ENCODE measurements at places on chromosomes 2 and 18. TPM values are rescaled to one million over a fixed set of nuclear protein-coding genes. Genes with fewer than 3 reads are reported as not detected.
A peak's percentile ranks its signal among the peaks of the same experiment; 100 is the strongest.

DAW1 gene
- total RNA-seq = not detected

CACNB4 gene
- 40.2 TPM for total RNA-seq

CAPN14 gene
- 0.96 TPM for total RNA-seq

DNA sequence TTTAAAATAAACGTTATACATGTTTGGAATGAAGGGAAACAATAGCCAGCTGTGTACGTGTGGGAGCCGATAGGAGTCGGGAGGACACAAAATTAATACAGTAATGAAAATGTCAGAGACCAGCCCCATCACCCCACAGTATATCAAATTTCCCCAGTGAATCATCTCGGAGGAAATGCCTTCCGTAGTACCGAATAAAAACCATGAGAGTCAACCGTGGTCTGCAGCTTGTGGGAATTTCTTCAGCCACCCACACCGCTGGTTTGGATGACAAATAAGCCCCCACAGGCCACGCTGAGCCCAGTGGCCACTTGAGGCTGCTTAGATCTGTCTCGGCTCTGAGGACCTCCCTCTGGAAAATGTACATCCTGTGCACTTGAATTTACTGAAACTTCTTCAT, 133.7 kb downstream of the COL6A3 start:
- peak; percentile 55 for DNase-seq

GRCh38 chr18:23682472-23682871, 6.8 kb upstream of the LAMA3 start:
- no peak for DNase-seq

DNA sequence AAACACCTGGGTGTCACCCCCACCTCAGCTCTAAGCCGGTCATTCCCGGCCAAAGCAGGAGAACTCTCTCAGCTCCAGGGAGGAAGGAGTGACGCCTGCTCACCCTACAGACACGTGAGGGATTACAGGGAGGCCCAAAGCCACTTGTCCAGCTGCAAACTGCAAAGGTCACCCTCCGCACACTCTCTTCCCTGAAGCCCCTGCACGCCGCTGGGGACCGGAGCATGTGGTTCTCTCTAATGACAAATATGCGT, 108.0 kb upstream of the ID2 start:
- no peak for DNase-seq

GRCh38 chr18:44465381-44465841, 215.3 kb upstream of the SETBP1 start:
- DNase-seq = peak; percentile 22

GRCh38 chr2:55232863-55233657, 572 bp downstream of the RPS27A start:
- DNase-seq = peak; percentile 12

DNA sequence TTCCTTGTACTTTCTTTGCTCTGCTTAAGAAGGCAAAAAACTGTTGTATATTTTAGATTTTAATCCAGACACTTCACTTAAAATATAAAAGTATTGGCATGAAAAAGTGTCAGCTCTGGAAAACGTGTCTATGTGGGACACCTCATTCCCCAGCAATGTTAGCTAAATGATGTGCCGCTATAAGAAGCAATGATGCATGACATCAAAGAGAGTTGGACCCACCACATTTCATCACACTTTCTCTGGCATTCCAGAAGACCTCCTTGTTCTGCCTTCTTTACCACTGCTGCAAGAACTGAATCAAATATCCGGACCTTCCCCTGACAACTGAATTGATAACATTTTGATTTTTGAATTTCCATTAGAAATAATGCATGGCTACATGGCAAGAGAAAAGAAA, 242.4 kb upstream of the TANK start:
- no peak for DNase-seq

DNA sequence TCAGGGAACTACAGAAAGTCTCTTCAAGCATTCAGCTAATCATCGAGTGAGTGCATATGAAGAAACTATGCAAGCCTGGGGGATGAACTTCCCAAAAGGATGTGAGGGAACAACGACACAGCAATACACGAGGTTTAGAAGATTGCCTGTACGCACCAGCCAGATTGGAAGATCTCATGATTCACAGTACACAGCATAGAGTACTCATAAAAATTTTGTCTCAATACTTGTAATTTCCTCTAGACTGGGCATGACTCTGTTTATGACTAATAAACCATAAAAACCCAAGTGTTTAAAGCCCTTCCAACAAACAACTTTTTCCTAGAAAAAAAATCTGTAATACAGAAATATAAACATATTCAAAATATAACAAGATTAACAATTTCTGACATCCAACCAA, 279.7 kb downstream of the KCNJ3 start:
- no peak for DNase-seq

GRCh38 chr18:70411876-70412435, 123.1 kb downstream of the SOCS6 start:
- DNase-seq = no peak
